Cortex of kidney (tissue), 1 donor: ENCODE measurements at places on chromosomes 1 and 21.

DNA sequence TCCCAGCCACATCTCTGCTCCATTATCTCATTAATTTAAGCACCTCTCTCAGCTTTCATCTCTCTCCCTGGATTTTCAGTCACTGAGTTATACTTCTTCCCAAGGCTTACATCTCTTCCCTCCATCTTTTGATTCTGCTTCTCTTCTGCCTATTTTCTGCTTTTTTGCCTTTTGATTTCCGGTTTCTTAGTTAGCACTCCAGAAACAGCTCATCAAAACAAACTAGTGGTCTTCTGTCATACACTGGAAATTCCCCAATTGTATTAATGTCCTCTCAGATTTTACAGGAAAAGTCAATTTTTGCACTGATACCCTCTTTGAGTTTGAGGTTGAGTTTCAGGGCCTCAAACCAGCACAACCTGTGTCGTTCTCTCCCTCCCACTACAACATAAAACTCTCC is 1.5 kb downstream of the LCE3E start:
- DNase-seq, result no peak

- no peak for DNase-seq
Observed at GRCh38 chr1:12435639-12436344, 182.2 kb downstream of the DHRS3 start.

DNA sequence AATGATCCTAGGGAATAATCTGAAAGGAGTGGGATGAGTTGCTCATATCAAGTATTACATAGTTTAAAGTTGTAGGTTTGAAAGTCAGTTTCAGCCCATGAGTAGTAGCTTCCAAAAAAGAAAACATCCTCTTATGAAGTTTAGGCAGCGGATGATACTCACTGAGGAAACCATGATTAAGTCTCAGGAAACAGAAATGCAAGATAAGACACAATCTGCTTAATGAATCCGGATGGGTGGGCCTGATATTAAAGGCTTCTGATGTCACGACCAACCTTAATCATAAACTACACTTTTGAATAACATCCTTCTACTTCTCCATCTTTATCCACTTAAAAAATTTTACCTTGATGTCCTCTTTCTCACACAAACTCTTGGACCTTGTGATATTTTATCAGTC is 61.8 kb downstream of the S1PR1 start:
- DNase-seq, result no peak

- DNase-seq, result no peak
Observed at GRCh38 chr1:245802941-245803665, 648.3 kb downstream of the KIF26B start.

DNA sequence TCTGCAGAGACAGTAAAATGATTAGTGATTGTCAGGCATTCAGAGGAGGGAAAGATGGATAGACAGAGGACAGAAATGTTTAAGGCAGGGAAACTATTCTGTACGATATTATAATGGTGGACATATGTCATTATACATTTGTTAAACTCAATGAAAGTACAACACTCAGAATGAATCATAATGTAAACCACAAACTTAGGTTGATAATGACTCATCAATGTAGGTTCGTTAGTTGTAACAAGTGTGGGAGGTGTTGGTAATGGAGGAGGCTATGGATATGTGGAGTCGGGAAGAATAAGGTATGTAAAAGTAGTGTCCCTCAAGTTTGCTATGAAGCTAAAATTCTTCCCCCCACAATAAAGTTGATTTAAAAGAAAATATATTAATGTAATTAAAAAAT is 455.0 kb downstream of the BRINP3 start:
- DNase-seq, result no peak

- DNase-seq, result no peak
Observed at GRCh38 chr1:160017592-160017991, 14.2 kb downstream of the PIGM start.

DNA sequence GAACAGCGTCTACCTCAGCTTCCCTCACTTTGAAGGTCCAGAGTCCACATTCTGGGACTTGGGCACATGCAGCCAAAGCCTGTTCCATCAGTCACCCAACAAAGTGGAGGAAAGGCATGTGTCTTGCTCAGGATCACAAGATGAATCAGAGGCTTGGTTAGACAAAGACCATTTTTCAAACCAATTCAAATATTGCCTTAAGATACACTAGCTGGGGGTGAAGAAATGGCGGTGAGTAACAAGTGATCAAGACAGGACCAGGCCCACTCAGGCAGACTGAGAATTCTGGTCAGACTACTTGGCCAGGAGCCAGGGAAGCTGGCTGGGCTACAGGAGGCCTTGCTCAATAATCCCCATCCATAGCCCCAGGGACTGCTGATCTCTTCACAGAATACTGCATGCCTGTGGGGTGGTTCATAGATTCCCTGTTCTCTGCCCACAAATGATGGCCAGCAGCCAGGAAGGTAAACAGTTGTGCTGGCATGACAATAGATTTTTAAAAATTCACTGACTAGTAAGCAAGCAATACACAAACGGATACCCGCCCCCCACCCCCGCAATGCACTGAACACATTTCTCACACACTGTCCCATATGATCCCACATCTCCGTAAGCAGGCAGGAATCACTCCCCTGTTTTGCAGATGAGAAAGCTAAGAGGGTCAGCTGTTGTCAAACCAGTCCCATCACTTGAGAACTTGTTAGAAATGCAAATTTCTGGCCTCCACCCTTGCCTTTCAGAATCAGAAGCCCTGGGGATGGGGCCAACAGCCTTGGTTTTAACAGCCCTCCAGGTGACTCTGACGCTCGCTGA is 27.2 kb downstream of the ERI3 start:
- DNase-seq, result no peak

DNA sequence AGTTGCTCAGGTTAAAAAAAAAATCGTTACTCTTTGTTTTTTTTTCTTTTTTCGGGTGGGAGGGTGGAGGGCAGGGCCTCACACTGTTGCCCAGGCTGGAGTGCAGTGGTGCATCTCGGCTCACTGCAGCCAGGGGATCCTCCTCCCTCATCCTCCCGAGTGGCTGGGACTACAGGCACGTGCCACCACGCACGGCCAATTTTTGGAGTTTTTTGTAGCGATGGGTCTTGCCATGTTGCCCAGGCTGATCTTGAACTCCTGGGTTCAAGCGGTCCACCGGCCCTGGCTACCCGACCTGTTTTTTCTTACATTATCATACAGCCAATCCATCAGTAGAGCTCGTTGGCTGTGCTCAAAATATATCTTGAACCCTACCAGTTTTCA is 2.2 kb upstream of the USP1 start:
- no peak for DNase-seq

GRCh38 chr1:177964336-177964735 is 5.5 kb downstream of the SEC16B start:
- DNase-seq, result no peak

GRCh38 chr1:2272686-2273400 is 44.7 kb downstream of the SKI start:
- DNase-seq, result no peak

- DNase-seq, result no peak
Observed at GRCh38 chr1:235326719-235327558, 1.0 kb downstream of the ARID4B start.

DNA sequence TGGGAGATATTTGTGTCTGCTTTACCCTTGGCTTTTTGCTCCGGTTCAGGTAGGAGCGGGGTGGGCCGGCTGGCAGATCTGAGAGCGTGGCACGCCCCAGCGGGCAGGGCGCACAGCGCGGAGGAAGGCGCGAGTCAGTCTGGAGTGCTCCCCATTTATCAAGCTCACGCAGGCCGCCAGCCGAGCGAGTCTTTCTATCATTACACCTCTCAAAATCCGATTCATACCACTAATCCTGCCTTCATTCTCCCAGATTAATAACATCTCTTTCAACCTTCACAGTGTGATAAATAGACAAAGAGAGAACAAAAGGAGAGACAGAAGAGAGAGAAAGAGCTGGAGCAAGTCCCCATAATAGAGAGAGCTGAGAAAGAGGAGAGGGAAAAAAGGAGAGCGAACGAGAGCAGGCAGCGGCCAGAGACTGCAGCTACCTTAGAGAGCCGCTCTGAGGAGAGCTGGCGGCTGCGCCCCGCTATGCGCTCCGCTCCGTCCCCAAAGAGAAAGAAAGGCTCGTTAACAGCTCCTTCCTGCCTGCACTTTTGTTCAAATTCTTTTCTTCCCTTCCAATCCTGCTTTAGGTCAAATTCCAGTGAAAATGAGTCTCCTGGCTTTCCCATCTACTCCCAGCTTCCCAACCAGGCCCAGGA is 48.0 kb downstream of the DMAP1 start:
- DNase-seq, result no peak

- no peak for DNase-seq
Observed at GRCh38 chr1:7551442-7551841, 219.7 kb upstream of the VAMP3 start.

- no peak for DNase-seq
Observed at GRCh38 chr21:19236209-19236608, 832.6 kb upstream of the TMPRSS15 start.

- no peak for DNase-seq
Observed at GRCh38 chr1:99669821-99670220, 23.9 kb downstream of the PALMD start.

GRCh38 chr1:216710055-216710454 is 13.2 kb downstream of the ESRRG start:
- DNase-seq, result no peak

DNA sequence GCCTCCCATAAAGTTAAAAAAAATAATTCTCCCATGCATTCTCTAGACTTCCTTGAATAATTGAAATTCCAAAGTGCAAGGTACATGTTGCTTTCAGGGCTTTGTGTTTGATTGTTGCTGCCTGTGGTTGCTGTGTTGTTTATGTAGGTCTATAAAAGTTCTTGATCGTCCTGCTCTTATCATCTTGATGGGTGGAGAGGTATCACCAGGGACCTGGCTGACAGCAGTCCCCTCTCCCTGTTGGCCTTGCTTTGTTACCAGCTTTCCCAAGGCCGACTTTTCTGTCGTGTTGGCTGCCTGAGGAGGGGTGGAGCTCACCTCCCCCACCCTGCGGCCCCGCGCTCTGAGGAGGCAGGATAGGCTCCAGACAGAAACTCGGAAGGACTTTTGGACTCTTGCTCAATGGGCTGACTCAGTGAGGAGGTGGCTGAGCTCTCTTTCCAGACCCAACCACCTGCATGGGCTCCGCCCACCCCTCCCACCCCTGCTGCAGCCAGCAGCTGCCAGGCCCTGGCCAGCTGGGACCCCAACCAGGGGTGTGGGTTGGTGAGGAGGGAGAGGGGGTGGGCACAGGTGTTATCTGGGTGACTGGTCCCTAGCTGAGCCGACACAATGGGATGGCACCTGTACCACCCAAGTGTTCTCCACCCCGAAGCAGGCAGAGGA is 2.0 kb downstream of the INAVA start:
- no peak for DNase-seq

GRCh38 chr1:91770667-91771268 is 115.2 kb downstream of the TGFBR3 start:
- no peak for DNase-seq

DNA sequence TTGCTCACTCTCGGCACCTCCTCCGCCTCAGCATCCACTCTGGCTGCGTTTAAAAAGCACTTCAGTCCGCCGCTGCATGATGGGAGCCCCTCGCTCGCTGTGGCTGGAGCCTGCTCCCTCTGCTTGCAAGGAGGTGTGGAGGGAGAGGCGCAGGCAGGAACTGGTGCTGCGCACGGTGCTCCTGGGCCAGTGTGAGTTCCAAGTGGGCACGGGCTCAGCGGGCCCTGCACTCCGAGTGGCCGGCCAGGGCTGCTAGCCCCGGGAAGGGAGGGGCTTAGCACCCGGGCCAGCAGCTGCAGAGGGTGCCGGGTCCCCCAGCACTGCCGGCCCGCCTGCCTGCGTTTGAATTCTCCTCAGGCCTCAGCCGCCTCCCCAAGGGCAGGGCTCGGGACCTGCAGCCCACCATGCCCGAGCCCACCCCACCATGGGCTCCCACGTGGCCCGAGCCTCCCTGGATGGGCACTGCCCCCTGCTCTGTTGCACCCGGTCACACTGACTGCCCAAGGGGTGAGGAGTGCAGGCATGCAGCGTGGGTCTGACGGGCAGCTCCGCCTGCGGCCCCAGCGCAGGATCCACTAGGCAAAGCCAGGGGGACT is 1599.5 kb downstream of the NCAM2 start:
- DNase-seq, result no peak
